ENCODE measurements at places on chromosomes 2 and 18. TPM values are rescaled to one million over a fixed set of nuclear protein-coding genes. Genes with fewer than 3 reads are reported as not detected.

DNA sequence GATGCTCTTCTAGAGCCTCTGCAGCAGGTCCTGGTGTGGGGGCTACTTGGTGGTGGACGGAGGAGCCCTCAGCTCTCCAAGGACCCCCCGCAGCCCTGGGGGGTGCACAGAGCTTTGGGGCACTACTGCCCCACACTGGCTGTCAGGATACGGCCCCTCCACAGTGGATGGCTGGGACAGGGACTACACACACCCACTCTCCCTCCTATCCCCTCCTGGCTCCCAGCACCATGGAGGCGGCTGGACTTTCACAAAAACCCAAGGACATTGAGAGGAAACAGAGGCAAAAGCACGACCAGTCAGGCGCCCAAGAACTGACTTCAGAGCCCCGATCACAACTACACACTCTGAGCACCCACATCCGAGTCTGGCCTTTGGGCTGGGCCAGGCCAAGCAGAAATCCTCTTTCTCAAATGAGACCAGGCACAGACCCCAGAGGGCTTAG, 12.6 kb downstream of the GPR35 start:
- no peak for DNase-seq

DNA sequence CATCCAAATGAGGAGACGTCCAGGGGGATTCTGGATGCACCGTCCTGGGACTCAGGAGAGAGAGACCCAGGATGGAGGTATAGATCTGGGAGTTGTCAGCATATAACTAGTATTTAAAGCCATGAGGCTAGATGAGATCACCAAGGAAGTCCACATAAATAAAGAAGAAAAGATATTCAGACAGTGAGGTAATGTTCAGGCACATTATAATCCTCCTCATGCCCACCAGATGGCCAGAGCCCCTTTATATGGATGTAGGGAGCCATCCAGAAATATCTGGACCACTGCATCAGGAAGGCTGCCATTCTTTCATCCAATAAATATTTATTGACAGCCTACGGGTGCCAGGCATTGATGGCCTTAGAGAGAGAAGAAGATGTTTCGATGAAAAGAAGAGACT, 21.2 kb upstream of the NCKAP5 start:
- no peak for DNase-seq

DNA sequence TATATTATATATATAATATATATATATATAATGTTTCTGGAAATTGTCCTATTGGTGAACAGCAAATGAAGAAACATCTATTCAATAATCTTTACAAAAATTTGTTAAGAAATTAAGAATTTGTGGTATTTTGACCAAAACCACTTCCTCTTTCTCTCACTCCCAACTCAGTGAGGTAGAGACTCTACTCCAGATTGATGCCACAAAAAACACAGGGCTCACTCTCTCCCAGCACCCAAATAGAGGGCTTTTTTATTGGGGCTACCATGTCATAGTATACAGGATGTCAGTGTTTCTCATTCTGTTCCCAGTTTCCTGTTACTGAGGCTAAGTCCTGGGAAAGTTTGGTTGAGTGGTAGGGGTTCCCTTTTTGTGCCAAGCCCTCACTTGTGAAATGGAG, 1155.4 kb downstream of the BCL11A start:
- DNase-seq, result no peak

- no peak for DNase-seq
Measured at GRCh38 chr2:198175271-198175670, 370.9 kb downstream of the PLCL1 start.

DNA sequence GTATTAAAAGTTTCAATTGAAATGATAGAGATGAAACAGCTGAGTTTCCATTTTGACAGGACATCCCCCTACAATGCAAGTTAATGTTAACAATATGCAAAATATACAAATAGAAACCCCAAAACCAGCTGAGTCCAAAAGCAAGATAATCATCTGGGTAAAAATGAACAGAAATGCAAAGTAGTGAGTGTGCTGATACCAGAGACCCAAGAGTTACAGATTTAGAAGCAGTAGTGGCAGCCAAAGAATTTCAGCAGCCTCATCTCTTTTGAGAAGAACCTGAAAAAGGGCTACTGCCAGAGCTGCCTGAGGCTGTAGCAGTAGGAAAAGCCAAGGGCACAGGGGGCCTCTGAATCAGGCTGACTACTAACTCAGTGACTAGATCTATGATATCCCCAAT, 82.6 kb downstream of the THADA start:
- no peak for DNase-seq

DNA sequence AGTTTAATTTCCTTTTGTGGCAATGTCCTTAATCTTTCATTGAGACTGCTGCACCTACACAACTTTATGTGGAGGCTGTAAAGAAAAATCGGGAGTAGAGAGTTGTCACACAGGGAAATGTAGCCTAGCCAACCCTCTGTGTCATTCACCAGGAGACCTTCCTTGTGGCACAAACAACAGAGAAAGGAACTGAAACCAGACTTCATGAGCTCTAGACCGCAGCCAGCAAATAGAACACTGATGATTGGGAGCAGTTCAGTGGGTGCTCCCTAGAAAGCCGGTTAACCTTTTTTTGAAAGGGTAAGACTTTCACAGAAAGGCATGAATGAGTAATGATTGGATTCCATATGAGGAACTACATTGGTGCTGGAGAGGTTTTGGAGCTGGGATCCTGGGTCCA, 1752.4 kb upstream of the CELF4 start:
- DNase-seq, result no peak

- DNase-seq, result no peak
Measured at GRCh38 chr2:26020231-26020640, 13.6 kb upstream of the RAB10 start.

DNA sequence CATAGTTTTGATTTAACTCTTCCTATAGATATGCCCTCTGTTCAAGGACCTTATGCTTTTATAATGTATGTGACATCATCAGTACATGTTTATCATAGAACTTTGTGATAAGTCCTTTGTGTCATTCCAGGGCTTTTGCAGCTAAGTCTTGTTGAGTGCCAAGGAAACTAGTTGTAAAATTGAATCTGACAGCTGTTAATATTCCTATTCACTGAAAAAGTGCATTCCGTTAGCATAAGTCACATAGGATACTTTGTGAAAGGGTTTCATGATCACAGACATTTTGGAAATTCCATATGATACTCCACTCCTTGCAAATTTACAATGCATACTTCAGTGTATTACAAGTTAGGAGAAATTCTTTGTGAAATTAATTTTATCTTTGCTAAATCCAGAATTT, 503.4 kb downstream of the CCDC85A start:
- no peak for DNase-seq

DNA sequence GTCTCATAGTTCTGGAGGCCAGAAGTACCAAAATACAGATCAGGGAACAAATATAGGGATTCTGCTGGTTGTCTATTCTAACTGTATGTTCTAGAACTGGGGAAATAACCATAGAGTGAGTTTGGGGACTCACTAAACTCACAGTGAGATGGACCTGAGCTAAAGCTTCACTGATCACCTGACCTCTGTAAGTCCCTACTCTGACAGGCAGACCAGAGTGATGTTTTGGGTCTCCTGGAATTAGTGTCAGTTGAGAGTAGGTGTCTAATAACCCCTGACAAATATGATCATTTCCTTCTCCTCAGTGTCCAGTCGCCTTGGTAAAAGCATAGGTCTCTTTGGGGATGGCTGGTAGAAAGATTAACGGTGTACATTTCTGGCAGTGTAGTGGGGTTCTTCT, 14.2 kb downstream of the PIKFYVE start:
- DNase-seq, result no peak

DNA sequence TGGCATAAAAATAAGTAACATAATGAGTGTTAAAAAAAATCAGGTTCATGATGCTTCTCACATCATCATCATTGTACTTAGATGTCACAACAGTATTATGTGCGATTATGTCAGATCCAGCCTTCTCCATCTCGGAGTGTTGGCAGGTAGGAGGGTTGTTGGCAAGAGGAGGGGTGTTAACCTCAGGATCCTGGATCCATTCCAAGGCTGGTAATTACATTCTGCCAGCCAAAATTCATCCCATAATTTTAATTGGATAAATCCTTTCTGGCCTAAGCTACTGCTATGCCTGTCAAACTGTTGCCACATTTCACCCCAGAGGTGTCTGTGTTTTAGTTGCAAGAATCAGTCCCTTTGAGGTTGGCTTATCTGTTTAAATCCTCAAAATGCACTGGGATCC, 891 bp upstream of the FTCDNL1 start:
- no peak for DNase-seq

DNA sequence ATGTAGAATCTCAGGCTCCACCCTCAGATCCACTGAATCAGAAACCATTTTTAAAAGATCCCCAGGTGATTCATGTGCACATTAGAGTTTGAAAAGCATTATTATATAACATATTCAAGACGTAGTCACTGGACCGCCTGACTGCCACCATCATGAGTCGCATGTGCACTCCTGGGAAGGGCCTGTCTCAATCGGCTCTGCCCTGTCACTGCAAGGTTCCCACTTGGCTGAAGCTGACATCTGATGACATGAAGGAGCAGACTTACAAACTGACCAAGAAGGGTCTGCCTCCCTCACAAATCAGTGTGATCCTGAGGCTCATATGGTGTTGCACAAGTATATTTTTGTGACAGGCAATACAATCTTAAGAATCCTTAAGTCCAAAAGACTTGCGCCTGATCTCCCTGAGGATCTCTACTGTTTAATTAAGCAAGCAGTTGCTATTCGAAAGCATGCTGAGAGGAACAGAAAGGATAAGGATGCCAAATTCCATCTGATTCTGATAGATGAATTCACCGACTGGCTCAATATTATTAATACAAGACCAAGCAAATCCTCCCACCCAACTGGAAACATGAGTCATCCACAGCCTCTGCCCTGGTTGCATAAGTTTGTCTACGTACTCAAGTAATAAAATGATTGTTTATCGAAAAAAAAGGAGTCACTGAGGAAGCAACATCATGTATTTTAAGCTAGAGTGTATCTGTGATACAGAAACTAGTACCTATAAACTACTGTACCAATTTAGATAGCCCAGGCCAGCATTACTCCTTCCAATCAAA, 26.2 kb downstream of the ATAD2B start:
- DNase-seq, result no peak

DNA sequence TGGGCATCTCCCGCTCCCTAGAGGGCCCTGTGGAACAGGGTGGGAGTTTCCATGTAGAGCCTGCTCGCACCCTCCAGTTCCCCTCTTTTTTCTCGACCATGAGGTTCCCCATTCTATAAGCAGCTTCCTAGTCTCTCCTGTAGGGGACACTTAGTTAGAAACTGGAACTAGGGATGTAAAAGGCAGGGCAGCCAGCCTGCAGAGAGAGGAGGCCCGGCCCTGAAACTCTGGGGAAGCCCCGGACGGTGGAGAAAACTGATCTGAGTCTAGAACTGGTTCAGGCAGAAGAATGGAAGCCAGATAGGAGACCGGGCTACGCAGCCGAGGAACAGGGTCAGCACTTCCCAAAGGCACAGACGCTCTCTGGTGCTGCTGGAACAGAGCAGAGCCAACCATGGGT, 51.6 kb upstream of the ATG16L1 start:
- DNase-seq, result no peak

DNA sequence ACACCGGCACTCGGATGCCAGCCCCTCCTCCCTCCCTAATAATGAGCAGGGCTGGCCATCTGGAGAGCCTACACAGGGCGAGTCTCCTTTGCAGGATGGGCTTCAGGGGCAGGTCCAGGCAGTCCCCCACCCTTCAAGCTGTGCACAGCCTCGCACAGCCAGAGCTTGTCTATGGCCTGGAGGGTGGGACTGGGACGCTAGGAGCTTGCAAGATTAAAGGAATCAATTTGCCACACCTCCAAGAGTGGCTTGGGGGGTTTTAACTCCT, 43.9 kb upstream of the OTOF start:
- DNase-seq, result no peak

DNA sequence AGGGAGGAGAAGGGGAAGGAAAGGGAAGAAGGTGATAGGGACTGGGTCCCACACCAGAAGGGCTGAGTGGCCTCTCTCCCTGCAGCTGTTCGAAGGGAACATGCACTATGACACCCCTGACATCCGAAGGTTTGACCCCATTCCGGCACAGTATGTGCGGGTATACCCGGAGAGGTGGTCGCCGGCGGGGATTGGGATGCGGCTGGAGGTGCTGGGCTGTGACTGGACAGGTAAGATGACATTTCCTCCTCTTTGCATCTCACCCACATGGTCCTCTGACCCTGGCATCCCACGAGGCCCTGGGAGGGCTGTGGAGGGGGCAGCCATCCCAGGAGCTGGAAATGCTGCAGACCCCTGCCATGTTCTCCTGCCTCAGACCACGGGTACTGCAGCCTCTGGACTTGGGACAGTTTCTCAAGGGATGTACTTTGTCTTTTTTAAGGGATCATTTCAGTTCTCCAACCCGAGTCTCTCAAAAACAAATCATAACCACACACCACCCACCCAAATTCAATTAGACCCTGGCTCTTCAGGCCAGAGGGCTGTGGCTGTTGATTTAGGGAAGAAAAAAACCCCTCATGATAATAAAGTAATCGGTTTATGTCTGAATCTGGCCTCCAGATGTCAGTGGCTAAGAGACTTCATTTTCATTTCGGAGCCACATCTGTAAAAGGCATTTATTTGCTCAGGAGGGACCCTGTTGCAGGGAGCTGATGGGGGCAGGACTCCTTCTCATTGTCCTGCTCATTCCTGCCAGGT, 63.5 kb downstream of the NRP2 start:
- no peak for DNase-seq

- DNase-seq, result no peak
Measured at GRCh38 chr18:78935406-78935805, 44.2 kb upstream of the SALL3 start.

DNA sequence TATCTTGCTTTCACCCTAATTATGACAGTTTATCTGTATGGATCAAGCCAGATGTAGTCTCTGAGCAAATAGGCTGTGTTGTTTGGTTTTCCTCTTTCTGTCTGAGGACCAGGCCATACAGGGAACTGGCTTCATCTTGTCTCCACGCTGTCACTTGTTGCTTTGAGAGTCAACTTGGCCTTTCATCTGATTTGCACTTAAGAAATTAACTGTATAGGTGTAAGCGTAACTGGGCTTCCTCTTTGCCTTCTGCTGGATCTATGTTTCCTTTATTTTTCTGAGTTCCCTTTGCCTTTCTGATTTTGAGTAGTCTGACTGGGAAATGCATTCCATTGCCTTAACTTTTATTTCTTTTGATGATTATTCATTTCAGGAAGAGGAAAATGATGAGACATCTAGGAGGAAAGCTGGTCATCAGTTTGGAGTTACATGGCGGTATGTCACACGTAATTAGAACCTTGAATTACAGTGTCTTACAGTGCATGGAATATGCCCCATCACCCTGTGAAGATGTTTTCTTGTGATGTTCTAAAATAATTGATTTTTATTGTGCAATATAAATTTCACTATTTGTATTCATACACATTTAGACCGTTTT, 17.4 kb downstream of the PTCD3 start:
- no peak for DNase-seq

GRCh38 chr18:36530676-36531405, 233.3 kb downstream of the FHOD3 start:
- DNase-seq, result no peak

GRCh38 chr2:69594341-69594740, 49.2 kb downstream of the AAK1 start:
- DNase-seq, result no peak

The ASB18 gene
- 1.9 TPM for total RNA-seq

The CDH19 gene
- 72.3 TPM for total RNA-seq

The MSTN gene
- 0.19 TPM for total RNA-seq

The KYNU gene
- total RNA-seq, result 0.94 TPM
